ENCODE measurements at places on chromosomes 11 and 22.

- DNase-seq, result peak; percentile 78
These were observed 6.8 kb downstream of the BID start for GRCh38 chr22:17767233-17768065.

- no peak for DNase-seq
These were observed 7.6 kb downstream of the LRRC51 start for GRCh38 chr11:72088076-72088808.

DNA sequence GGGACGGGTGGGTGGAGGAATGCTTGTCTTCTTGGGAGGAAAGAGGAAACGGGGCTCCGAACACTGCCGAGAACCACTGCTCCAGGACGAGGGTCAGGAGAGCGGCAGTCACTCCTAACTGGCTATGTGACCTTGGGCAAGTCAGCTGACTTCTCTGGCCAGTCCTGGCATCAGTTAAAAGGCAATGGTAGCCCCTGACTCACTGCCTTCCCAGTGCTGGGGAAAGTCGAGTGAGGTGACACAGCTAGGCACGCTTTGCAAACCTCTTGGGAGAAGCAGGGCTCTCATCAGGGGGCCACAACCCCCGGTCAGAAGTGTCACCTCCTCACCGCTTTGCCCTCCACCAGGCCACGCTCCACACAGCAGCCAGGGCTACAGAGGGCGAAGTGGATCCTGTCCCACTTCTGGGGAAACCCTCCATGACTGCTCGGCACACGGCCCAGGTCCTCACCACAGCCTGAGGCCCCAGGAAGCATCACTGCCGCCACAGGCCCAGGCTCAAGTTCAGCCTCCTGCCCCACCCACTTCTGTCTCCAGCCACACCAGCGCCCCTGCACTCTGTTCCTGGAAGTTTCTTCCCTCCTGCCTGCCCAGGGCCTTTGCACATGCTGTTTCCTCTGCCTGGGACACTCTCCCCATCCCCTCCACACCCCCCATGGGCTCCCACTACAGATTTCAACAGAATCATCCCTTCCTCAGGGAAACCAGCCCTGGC is 16.3 kb downstream of the IL2RB start:
- DNase-seq, result no peak

DNA sequence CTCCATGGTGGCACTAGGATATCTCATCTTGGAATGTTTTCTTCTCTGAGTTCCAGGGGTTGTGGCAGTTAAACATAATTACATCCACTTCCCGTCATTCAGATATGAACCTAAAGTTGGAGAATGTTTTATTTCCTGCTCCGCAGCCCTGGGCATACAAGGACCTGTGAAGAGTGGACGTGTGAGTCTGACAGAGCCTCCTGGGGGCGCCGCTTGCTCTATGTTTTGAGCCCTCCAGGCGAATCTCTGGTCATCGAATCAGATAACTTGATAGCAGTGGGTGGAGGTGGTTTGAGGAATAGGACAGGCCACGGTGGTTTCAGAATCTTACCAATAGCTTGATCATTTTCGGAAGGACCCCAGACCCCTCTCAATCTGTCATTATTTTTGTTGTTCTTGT is 174.2 kb downstream of the NTM start:
- no peak for DNase-seq

DNA sequence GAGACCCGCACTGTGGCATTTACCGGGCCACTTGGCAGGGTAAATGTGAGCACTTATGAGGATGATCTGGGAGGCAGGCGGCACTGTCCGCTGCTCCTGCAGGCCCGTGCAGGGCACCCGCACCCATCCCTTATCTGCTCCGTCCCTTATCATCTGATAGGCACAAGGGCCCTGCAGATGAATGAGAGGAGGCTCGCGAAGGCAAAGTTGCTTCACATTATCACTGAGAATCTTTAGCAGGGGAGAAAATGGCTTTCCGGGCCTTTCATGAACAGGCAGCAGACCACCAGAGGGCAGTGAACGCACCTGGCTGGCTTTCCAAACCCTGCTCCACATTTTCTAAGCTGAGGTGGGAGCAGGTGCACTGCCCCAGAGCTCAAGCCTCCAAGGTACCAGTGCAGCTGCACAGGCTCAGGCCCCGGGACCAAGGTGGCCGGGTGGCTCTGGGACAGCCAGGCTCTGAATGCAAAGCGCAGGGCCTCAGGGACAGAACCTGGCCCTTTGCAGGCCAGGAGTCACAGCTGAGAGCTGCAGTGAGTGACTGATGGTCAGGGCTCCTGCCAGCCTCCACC is 165.6 kb downstream of the SHANK2 start:
- DNase-seq, result peak; percentile 44

DNA sequence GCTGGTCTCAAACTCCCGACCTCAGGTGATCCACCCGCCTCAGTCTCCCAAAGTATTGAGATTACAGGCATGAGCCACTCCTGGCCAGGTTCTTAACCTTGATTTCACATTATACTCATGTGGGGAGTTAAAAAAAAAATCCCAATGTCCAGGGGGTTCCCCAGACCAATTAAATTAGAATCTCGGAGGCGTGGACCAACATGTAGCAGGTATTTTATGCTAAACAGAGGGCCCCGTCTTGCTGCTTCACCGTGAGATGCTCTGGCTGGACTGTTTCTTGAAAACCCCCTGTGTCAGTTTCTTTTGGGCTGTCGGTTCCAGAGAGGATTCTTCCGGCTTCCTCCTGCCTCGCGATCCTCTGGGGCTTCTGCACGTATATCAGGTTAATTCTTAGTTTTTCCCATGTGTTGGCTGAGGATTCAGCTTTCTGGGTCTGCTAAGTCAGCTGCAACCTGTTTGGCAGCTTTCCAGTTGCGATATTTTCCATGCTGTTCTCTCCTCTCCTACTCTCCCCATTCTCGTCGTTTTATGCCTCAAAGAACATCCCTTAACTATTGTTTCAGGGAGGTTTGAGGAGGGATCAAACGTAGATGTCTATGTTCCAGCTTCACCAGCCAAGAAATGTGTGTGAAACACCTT is 50.6 kb upstream of the ACCSL start:
- no peak for DNase-seq

GRCh38 chr11:112752563-112752962 is 208.7 kb upstream of the NCAM1 start:
- DNase-seq, result no peak
